Uterine smooth muscle cell (primary cell): ENCODE measurements at places on chromosomes 12 and 14. TPM values are rescaled to one million over a fixed set of nuclear protein-coding genes. Genes with fewer than 3 reads are reported as not detected.

Gene PLA2G1B
- total RNA-seq, result not detected in 2 replicates

Gene ZCCHC8
- total RNA-seq, result 20.4 TPM in 2 replicates

Gene USP5
- 94.9 and 147 TPM in 2 replicates for total RNA-seq

Gene C12orf56
- 3.3 and 3.9 TPM in 2 replicates for total RNA-seq

Gene LRRK2
- 9.6 and 13.1 TPM in 2 replicates for total RNA-seq

Gene DCP1B
- 8.3 and 8.5 TPM in 2 replicates for total RNA-seq
